ENCODE measurements at places on chromosomes 12 and 14.

DNA sequence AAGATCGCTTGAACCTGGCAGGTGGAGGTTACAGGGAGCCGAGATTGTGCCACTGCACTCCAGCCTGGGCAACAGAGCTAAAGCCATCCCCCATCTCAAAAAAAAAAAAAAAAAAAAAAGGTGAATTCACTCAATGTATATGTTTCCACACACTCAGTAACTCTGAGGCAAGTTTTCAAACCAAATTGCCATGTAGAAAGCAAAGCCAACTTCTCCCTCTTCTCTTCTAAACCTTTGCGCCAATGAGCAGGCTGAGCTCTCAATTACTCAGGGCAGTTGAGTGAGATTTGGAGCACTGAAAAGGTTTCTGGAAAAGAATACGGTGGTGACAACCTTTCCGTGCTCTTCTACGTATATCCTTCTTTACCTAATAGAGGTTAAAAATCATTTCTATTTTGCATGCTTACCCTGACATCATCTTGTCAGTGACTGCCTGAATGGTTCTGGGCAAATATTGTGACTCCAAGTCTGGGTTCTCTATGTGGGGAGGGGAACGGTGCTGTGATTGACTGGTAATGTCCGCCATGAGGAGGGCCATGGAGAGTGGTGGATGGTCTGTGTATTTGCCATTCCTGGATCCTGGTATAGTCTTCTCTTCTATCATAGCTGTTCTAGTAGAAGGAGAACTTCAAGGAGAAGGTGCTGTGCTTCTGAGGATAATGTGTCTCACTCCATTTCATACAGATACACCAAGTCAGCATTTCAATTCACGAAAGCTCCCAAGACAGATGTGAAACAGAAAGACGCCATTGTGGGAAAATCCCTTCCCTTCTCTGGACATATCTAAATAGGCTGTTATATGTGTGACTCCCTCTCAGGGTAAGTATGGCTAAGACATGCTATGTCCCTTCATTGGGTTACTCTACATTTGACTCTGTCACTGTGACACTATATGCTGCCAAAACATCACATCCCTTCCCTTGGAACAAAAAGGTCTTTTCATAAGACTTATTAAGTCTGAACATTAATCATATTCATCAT is 46.2 kb upstream of the MED13L start:
- DNase-seq, result no peak

DNA sequence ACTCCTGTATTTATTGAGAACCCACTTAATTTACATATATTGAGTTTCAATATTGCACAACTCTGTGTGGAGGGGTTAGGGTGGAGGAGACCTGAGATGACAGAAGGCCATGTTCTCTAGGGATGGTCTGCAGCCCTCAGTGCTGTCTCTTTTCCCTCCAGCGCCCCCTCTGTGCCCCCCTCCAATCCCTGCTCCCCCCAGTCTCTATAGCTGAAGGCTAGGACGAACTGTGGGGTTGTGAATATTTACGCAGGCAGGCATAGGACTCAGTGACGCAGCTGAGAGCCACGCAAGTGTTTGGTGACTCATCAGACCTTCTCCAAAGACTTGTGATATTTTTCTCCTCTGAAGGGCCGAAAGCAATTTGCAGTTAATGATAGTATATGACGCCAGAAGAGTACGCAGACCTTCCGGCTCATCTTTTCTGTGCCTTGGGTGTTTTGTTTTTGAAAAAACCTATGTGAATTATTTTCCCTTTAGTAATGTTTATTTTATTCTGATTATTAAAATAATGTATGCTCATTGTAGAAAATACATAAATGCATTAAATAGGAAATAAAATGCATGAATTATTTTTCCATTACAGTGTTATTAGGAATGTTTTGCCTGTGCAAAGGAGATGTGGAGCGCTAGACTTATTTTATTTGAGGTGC is 85.3 kb downstream of the SLC25A47 start:
- no peak for DNase-seq

GRCh38 chr12:67431411-67432020 is 162.4 kb downstream of the CAND1 start:
- no peak for DNase-seq

GRCh38 chr14:63517354-63517753 is 25.8 kb downstream of the PPP2R5E start:
- DNase-seq, result no peak
